Stimulated activated CD8-positive, alpha-beta memory T cell treated with anti-CD3 and anti-CD28 coated beads, Interleukin-4, amount 100 ng/mL, for 1 hour (primary cell): ENCODE measurements at places on chromosomes 7 and 10.

DNA sequence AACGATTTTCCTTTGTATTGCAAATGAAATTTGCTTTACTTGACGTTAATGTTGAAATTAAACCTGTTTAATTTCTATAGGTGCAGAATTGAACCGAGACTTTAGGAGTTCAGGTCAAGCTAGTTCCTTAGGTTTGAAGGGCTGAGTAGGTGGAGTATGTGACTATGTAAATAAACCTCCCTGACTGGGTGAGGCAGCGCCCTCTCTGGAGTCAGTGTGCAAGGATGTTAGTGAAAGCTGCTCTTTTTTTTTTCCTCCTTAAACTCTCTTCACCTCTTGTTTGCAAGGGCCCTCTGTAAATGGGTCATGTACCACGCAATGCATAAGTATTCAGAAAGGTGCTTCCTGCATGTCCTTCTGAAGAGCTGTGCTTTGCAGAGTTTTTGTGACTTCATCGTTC is 33.8 kb downstream of the GALNT17 start:
- DNase-seq = no peak

DNA sequence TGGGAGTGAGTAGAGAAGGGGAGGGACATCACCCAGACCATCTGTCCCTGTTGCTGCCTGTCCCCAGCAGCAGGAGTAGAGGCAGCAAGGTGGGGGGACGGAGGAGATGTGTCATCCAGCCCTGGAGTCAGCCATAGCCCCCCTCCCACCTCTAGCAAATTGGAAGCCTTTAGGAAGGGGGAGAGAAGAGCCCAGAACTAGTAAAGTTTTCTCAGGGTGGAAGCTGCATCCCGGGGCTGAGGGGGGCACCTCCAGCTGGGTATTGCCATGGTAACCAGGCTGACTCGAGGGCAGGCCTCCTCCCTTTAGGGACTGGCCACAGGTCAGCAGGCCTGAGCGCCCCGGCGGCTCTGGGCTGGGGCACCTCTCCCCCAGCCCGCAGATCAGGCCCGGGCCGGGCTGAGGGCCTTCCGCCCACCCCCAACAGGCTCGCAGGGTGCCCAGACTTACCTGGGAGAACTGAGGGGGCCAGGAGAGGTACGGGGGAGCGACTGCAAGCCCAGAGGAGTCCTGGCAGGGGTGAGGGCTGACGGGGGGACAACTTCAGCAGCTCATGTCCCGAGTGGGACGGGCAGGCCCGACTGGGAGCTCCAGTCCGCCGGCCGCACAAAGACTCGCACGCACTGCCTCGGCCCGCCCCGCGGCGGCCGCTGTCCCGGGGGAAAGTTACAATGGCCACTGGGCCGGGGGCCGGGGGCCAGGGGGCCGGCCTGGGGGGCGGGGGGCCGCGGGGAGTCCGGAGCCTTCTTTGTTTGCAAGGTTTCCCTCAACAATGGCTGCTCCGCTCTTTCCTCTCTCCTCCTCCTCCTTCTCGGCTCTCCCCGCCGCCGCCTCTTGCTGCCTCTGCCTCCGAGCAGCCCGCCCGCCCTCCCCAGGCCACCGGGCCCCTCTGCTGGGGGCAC is 6.0 kb downstream of the LDB1 start:
- no peak for DNase-seq

DNA sequence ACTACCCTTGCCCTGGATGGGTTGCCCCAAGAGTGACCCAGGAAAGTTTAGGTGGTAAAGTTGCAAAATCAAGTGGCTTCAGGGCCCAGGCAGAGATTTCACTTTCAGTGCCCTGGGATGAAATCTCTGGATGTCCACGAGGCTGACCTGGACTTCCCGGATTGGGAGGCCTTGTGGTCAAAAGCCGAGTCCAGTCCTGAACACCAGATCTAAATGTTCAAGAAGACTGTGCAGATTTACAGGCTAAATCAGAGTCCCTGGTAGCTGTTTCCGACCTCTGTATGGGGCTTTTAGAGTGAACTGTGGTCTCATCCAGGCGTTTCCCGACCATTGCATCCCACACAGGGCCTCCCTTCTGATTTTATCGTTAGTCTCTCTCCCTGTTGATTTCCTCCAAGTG is 95.3 kb downstream of the WDR11 start:
- no peak for DNase-seq

GRCh38 chr7:14635955-14636354 is 266.6 kb downstream of the DGKB start:
- no peak for DNase-seq

DNA sequence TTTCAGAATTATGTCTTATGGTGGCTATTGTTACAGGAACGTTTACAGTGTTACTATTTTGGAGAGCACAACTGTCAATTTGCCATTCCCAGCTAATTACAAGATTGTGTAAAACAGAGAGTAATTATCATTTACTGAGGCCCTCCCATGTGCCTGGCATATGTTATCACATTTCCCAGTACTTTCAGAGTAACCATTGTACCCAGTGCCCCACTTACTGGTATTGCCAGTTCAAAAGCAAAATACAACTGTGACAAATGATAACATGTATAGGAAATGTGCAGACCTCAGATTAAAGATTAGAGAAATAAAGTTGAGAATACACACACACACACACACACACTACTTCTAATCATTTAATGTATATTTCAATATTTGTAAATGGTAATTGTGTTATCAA is 572.5 kb downstream of the POM121L12 start:
- no peak for DNase-seq

GRCh38 chr10:109993551-109994330 is 14.0 kb upstream of the ADD3 start:
- no peak for DNase-seq

- DNase-seq = no peak
Observed at GRCh38 chr7:130641040-130641439, 27.5 kb downstream of the COPG2 start.

GRCh38 chr10:49791100-49791499 is 29.0 kb upstream of the OGDHL start:
- no peak for DNase-seq

- DNase-seq = no peak
Observed at GRCh38 chr7:74338366-74339108, 49.3 kb downstream of the CLIP2 start.

DNA sequence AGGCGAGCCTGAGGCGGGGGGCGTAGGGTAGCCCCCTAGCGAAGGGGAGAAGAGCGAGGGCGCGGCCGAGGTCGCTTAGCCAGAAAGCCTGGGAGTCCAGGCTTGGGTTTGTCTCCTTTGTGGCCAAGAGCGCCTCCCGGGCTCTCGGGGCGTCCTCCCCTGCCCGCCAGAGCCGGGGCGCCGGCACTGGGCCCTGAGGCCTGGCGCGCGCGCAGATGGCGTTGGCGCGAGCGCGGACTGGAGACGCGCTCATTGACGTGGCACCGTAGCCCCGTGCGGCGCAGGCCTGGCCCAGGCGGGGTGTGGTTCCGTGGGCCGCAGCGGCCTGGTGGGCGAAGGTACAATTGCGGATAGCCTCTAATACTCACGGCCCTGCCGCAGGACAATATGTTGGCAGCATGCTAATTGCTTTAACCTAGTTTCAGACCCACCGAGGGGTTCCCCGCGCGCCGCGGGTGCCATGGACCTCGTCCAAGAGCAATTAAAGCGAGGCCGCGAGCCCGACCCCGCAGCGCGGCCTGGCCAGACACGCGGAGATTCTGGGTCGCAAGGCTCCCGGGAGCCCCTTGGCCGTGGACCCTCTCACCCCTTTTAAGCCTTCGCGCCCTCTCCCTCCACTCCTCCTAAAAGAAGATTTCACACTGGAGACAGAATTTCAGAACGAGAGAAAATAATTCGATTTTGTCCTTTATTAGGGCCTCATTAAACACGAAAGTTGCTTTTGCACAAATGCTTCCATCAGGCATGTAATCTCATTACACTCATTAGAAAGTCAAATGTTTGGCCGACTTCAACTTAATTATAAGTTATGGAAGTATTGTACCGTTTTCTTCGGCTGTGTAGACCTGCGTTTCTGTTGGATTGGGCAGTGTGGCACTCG is 3.1 kb downstream of the PTF1A start:
- no peak for DNase-seq

DNA sequence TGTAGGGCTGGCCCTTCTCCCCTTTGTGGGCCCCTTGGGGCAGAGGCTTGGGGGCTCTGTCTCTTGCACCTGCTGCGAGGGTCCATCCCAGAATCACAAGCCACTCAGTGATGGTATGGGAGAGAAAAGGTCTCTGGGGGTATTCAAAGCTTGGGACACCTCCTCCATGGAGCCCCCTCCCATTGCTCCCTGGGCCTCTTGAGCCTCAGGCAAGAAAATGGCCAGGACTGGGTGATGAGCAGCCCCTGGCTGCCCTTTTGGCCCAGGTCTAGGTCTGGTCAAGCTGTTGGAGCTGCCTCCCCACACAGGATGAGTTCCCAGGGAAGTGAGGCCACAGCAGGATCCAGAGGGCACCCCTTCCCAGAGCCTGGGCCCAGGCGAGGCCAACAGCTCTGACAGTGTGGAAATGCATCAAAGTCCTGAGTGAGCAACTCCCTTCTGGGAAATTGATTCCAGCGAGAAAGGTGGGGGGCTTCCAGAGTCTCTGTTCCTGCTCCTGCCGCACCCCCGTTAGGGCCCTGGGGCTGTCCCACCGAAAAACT is 3.4 kb upstream of the MYL7 start:
- DNase-seq = no peak

- DNase-seq = no peak
Observed at GRCh38 chr10:103731609-103732270, 123.6 kb downstream of the SH3PXD2A start.

DNA sequence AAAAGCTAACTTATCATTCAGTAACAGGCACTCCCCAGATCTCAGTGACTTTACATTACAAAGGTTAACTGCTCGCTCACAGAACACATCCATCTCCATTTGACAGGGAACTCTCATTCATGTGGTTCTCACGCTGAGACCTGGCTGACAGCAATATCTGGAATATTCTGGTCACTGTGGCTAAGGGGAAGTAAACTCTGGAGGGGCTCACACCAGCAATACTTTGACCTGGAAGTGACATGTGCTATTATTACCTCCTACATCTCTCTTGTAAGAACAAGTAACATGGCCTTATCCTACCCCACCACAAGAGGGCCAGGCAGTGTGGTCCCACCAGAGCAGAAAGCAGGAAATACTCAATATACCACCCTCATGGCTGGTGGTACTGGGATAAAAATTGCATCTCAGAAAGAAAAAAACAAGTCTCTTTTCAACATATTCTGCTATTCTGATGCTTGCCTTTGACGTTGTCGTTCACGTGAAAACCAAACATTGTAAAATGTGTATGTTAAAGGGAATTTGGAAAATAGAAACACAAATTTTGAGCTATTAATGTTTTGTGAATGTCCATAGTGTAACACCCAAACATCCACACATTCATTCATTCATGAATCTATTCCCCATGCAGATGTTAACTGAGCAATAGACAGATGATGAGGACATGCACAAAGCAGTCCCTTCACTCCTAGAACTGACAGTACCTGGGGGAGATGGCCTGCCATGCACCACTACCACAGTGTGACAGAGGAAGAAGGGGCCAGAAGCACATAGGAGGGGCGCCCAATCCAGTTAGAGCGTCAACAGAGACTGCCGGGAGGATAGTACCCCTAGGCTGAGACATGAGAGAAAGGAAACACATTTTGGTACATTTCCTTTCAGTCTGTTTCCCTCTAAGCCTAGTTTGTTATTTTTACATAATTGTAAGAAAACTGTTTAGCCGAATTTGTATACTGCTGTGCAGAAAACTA is 166.0 kb upstream of the SP4 start:
- no peak for DNase-seq

- DNase-seq = no peak
Observed at GRCh38 chr7:50774319-50774718, 8.4 kb downstream of the GRB10 start.

DNA sequence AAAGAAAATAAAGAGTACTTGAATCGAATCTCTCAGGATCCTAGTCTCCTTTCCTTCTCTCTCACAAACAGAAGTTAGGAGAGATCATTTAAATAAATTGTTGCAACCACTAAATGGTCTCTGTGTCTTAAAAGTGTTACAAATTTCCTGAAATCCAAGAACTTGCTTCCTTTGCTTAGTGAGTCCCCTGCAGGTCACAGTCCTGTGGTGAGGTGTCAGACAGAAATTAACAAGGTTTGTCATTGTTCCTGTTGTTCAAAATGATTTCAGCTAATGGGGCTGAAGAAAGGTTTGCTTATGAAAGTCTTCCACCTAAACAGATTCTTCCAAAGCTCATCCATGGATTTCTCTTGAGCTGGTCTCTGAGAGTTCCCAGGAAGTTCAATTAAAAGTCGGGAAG is 151.6 kb upstream of the SLC26A5 start:
- no peak for DNase-seq

GRCh38 chr7:129918922-129919321 is 33.8 kb downstream of the UBE2H start:
- DNase-seq = no peak

- no peak for DNase-seq
Observed at GRCh38 chr7:158161194-158161593, 426.4 kb downstream of the PTPRN2 start.

- DNase-seq = no peak
Observed at GRCh38 chr7:99437946-99438572, 539 bp downstream of the PTCD1 start.

DNA sequence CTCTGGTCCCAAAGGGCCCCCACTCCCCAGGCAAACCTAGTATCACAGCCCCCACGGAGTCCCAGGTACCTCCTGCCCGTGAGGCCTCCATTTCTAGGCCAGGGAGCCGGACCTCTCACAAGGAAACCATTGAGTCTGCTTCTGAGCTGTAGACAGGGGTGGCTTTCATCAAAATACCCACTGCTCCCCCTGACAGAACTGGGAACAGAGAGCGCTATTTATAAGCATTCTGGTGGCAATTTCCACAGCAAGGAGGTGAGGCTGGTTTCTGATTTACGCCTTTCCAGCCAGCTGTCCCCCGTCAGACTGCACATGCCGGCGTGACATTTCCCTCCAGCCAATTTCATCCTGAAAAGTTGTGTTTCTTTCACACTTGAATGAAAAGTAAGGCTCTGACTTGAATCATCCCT is 407.5 kb upstream of the PRKCQ start:
- DNase-seq = no peak

GRCh38 chr10:33721509-33721908 is 387.0 kb upstream of the NRP1 start:
- no peak for DNase-seq

- DNase-seq = no peak
Observed at GRCh38 chr7:133139350-133139749, 57.5 kb upstream of the CHCHD3 start.

- no peak for DNase-seq
Observed at GRCh38 chr10:45997994-45998763, 25.9 kb downstream of the TIMM23 start.

GRCh38 chr10:12949248-12949647 is 52.3 kb downstream of the CCDC3 start:
- no peak for DNase-seq

DNA sequence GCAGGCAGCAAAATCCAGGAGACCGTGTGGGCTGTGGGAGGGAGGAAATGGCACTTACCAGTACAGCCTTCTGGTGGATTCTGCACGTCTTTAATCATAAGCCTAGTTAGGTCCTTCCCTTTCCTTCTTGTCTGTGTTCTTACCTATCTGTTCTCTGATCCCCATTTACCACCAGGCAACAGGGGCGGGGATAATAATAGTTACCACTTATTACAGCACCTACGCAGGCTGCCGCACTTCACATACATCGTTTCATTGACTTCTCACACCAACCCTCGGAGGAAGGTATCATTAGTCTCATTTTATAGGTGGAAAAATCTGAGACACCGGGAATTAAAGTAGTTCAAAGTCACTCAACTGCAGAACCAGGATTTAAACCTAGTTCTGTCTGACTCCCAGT is 4.5 kb upstream of the EPHA1 start:
- no peak for DNase-seq
